ENCODE measurements at places on chromosomes 4 and X.

DNA sequence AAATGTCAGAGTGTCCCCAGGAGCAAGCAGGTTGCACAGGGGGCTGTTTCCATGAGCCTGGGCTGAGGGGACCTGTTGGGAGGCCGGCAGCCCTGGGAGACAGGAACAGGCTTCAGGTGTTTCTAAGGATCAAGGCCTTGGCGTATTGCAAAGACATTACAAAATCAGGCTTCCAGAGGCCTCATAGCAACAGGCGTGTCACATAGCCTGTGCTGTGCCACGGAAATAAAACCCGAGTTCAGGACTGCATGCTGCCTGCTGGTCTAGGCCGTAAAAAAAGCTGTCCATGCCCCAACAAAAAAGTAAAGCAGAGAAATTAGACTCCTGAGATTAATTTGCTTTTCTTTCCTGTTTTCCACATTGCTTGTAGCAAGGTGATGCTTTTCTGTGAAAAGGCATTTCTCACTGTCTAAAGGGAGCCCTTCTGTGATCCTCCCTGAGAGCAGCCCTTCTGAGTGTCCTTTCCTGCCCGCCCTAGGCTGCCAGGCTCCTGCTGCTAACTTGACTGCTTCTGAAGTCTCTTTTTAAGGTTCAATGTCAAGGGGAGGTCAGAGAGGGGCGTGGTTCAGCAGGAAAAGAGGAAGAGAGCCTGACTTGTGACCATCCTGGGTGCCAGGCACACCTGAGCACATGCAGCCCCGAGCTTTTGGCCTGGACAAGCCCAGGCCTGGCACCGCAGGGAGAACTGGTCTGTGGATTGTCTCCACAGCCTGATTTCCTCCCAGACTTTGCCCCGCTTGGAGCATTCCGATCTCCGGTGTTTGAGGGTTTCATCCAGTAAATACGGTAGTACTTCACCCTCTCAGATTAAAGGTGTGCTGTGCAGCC lies 21.3 kb downstream of the SHROOM2 start:
- no peak for DNase-seq

- no peak for DNase-seq
Measured at GRCh38 chr4:114396808-114397207, 201.8 kb upstream of the UGT8 start.

- peak; percentile 23 for DNase-seq
Measured at GRCh38 chrX:84188320-84188834, 378 bp upstream of the RPS6KA6 start.

DNA sequence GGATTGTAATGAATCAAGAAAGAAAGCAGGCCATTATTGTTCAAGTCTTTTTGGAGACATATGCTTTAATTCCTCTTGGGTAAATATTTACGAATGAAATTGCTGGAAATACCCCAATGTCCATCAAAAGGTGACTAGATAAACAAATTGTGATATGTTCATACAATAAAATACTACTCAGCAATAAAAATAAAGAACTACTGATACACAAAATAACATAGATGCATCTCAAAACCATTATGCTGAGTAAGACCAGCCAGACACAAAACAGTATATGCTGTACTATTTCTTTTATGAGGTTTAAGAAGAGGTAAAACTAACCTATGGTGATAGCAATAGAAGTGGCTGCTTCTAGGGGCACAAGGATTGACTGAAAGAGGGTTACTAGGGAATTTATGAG lies 28.8 kb upstream of the JADE1 start:
- DNase-seq: no peak

GRCh38 chrX:129649268-129650182 lies 5.2 kb downstream of the APLN start:
- DNase-seq: no peak

DNA sequence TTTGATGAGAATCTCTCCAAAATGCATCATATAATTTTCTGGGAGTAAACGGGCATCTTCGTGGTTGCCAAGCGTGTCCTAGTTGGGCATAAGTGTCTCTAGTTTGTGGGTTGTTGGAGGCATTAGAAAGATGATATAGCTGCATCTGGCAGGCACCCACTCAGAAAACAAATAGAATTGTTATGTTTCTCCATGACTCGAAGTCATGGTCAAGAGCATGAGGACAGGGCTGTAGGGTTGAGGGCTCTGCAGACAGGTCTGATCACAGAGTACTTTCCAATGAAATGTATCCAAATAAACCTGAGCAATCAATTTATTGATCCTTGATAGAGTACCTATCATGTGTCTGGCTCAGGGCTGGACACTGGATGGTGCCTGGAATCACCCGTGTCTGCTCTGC lies 82.7 kb downstream of the SORCS2 start:
- DNase-seq: no peak

GRCh38 chr4:187046471-187046870 lies 322.8 kb upstream of the FAT1 start:
- no peak for DNase-seq

- no peak for DNase-seq
Measured at GRCh38 chr4:61239250-61239649, 39.1 kb downstream of the ADGRL3 start.

DNA sequence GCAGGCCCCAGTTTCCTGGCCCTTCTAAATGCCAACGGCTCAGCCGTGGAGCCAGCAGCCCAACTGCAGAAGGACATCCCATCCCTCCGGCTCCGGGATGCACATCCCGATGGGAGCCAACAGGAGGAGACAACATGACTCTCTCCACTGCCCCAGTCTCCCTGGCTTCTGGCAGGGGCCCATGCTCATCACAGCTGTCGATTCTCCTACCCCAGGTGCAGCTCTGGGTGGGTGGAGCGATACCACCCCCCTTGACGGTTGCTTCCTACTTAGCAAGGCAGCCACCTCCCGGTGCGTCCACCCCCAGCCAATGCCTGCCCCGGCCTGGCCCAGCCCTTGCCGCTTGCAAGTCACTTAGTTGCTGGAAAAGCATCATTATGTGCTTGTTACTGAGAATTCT lies 19.5 kb downstream of the ZNF275 start:
- no peak for DNase-seq

DNA sequence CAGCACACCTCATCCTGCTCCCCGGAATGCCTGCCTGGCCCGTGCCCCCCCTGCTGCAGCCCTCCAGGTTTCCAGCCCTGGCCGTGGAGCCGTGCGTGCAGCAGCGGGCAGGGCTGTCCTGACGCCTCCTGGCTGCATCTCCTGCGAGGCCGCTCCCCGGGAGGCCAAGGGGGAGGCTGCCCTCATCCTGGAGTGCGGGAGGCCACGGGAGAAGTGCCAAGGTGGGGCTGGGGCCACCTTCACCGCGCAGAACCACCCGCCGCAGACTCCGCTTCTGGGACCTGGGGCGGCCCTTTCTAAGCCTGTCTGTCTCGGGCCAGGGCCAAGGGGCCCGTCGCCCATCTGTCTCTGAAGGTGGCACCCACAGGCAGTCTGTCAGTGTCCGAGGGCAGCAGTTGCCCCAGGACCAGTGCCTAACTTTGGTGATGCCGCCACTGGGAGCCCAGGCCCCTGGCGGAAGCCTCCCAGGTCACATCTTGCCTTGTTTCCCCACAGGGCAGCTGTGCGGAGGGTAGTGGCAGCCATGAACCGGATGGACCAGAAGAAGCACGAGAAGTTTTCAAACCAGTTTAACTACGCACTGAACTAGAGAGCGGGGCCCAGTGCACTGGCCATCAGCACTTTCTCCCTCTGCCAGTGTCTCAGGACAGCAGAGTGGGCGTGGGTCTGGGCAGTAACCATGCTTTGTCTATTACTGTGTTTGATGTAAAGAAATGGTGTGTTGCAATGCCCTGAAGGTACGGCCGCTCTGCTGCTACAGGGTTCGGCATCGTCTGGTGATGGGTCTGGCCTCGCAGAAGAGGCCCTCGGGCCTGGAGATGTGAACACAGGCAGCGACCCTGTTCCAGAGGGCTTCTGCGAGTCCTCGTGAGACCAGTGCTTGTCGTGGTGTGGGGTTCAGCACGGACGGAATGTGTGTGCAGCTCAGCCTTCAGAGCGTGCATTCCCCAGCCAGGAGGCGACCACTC lies 20.6 kb downstream of the NKX1-1 start:
- DNase-seq: no peak

GRCh38 chrX:120823556-120823955 lies 52.1 kb downstream of the CT47B1 start:
- DNase-seq: no peak

GRCh38 chr4:173282626-173283025 lies 51.5 kb downstream of the HMGB2 start:
- no peak for DNase-seq

DNA sequence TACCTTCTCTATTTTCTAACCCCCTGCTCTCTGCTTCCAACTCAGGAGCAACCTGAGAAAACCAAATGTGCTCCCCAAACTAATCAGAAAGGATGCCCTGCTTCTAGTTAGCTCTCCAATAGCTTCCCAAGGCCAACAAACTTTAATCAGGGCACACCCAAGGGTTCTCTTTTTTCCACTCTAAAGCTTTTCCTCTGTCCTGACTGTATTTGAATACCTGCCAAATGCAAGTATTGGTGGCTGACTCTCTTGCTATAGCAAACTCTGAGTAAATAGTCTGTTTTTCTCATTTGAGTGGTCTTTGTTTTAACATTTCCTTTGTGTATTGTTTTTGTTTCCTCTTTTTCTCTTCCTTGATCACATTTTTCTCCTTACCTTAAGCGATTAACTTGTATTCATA lies 52.5 kb downstream of the GBA3 start:
- no peak for DNase-seq

DNA sequence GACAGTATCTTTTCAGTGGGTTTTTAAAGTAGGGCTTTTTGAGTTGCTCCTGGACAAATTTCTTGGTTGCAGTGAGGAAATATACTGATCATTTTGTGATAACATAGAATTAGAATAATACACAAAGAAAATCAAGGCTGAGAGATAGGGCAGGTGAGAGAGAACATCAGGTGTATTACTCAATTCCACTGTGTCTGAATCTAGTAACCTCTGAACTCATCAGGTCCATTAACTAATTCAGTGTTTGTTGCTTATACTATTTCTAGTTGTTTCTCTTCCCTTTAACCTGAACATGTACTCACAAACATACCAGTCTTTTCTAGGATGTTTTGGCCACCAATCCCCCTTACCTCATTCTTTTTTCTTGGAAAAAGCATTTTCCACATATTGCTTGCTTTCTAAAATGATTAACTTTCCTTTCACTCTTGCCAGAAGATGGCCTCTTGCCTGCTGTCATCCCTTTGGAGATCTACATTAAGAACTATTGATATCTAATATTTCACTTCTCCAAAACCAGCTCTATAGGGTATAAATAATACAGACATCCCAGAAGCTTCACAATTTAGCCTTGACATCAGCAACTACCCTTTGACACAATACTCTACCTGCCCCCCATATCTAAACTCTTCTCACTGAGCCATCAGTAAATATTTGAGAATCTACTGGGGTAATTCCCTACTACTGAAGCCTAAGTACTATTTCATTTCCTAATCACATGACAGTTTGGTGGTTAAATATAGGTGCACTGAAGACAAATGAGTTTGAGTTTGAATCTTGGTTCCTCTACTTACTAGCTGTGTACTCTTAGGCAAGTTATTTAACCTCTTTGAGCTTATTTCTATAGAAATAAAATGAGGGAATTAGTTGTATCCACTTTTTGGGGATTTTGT lies 470.8 kb upstream of the IGFBP7 start:
- no peak for DNase-seq

DNA sequence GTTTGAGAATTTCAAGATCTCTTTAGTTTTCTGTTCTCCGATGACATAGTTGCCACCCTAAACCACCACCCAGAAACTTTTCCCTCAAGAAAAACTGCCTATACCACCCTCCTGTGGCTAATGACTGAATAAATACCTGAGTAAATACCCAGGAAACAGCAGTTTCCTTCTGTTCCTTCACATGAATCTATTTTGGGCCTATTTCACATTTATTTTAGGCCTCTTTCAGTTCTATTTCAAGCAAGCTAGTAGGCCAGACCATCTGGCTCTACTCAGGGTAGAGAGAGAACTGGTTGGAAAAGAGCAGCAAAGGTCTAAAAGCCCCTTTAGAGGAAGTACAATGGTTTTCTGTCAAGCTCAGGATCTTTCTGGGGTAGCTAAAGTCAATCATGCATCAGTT lies 23.4 kb downstream of the ARHGEF9 start:
- DNase-seq: no peak

DNA sequence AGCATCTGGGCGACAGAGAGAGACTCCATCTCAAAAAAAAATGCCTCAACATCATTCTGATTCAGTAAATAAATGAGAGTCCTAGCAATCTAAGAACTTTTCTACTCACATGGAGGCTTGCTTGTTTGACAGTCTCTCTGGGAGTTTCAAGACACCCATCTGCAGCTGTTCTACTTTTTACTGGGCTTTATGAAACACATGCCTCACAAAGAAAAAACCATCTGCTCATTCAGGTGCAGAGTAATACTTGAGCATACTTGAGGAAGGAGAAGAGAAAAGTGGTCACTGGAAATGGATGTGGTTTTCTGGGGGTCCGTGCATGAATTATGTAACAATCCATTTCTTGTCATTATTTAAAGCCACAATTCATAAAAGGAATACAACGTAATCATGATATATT lies 87.1 kb upstream of the DDX53 start:
- no peak for DNase-seq

DNA sequence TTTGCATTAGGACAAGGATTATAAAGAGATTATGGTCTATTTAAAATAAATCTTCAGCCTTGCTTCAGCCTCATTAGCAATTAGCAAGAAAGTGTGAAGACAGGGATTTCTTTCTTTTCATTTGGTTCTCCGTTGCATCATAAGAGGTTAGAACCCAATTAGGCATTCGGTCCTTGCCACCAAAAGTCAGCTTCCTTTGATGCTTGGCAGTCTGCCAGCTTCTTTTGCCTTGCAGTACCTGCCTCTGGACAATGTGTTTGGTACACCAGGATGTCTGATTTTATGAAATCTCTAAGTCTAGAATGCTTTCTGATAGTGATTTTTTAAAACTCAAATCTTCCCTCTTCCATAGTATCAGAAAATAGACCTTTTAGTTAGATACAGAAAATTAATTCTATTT lies 12.4 kb downstream of the SMIM20 start:
- DNase-seq: no peak

GRCh38 chr4:99893029-99893428 lies 1.2 kb downstream of the LAMTOR3 start:
- no peak for DNase-seq

- DNase-seq: no peak
Measured at GRCh38 chr4:3706111-3706511, 60.1 kb upstream of the ADRA2C start.

DNA sequence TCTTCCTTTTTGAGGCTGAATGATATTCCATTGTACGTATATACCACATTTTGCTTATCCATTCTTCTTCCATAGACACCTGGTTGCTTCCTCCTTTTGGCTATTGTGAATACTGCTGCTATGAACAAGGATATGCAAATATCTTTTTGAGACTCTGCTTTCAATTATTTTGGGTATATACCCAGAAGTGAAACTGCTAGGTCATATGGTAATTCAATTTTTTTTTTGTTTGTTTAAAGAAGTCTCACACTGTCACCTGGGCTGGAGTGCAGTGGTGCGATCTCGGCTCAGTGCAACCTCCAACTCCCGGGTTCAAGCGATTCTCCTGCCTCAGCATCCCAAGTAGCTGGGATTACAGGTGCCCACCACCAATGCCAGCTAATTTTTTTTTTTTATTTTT lies 75.3 kb downstream of the METTL14 start:
- DNase-seq: no peak
